Tibial nerve (tissue), 4 donors: ENCODE measurements at places on chromosomes 11 and 22.

GRCh38 chr22:48240935-48241230, 1478.4 kb downstream of the TBC1D22A start:
- DNase-seq, result no peak

DNA sequence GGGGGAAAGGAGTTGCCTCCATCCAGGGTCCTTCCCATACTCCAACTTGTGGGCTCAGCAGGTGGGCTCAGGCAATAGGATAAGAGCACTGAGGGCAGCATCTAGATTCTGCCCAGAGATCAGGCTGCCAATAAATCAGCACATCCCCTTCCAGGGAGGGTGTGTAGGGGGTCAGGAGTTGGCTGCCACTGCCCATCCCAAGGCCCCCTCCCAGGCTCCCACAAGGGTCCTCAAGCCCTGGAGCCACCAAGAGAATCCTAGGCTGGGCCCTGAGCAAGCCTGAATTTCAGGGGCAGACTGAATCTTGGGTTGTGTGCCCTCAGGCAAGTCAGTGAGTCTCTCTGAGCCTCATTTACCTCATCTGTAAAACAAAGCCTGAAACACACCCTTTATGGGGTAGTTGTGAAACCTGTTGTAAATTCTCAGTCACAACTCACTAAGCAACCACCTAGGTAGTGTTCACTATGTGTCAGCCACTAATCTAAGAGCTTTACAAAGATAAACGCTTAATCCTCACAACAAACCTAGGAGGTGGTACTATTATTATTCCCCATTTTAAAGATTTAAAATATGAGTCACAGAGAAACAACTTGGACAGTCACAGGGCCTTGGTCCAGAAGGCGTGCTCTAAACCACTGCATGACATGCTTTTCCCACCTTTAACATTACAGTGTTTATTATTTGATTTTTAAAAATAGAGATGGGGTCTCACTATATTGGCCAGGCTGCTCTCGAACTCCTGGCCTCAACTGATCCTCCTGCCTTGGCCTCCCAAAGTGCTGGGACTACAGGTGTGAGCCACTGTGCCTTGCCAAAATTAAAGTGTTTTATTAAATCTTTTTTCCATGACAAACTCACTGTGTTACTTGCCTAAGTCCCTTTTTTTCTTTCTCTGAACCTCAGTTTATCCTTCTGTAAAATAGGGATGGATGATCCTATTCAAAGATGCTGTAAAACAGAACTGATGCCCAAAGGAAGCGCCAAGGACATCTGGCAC, 36.2 kb downstream of the LMO1 start:
- DNase-seq, result no peak

DNA sequence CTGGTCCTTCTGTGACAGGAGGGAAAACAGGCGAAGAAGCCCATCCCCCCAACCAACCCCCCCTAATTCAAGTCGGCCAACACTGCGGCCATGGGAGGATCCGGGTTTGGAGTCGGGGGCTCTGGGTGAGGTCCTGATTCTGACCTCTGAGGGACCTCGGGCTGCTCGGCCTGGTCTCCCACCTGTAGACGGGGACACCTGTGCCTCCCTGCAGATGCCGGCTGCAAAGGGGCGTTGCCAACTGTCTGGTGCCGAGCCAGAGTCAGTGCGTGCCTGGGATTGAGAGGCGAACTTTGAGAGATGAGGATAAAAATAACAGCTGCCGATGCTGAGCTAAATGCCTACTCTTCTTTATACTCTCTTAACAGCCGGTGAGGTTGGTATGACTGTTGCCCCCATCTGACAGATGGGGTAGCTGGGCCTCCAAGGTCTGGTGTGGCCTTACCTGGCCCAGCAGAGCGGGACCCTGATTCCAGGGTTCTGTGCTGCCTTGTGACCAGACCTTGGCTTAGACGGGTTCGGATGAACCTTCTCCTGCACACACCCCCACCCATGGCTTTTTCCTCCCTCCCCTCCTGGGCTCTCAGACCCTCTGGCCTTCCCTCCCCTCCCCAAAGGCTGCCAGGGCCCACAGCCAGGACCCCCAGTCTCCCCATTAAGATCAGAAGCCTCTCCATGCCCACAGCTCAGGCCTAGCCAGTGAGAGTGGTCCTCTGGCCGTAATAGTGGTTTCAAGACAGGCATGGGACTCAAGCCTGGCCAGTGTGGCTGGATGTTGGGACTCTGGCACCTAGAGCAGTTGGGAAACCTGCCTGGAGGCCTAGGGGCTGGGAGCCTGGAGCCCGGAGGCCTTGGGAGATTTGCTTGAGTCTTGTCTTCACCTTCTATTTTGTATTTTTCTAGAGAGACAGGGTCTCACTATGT, 41.7 kb downstream of the KCNJ4 start:
- DNase-seq, result no peak

- no peak for DNase-seq
Measured at GRCh38 chr22:29215012-29215860, 9.5 kb downstream of the EMID1 start.

DNA sequence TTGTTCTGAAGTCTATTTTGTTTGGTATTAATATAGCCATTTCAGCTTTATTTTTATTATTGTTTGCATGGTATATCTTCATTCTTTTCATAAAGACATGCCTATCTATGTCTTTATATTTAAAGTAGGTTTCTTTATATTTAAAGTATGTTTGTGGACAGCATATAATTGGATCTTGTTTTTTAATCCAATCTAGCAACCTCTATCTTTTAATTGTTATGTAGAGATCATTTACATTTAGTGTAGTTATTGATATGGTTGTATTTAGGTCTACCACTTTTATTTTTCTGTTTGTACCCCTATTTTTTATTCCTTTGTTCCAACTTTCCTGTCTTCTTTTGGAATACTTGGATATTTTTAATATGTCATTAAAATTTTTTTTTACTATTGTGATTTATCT, 13.8 kb downstream of the TPBGL start:
- no peak for DNase-seq

GRCh38 chr11:76771446-76772099, 11.6 kb upstream of the TSKU start:
- no peak for DNase-seq

- no peak for DNase-seq
Measured at GRCh38 chr11:114598461-114598860, 2.9 kb upstream of the NXPE4 start.

DNA sequence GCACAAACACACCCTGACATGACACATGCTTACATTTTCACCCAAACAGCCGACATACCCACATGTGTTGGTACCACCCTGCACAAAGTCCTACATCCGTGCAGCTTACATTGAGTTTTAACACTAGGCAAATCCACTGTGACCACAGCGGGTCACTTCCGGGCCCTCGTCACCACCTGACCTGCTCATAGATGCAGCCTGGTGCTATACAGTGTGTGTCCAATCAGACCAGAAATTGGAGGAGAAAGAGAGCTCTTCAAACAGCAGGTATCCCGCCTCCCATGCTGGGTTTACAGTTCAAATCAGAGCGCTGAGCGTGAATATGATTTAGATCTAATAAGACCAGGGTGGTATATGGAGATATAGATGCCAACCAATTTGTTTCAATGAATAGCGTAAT, 35.4 kb downstream of the PHF21B start:
- no peak for DNase-seq

GRCh38 chr22:28792491-28793383, 7.6 kb downstream of the XBP1 start:
- DNase-seq, result no peak

DNA sequence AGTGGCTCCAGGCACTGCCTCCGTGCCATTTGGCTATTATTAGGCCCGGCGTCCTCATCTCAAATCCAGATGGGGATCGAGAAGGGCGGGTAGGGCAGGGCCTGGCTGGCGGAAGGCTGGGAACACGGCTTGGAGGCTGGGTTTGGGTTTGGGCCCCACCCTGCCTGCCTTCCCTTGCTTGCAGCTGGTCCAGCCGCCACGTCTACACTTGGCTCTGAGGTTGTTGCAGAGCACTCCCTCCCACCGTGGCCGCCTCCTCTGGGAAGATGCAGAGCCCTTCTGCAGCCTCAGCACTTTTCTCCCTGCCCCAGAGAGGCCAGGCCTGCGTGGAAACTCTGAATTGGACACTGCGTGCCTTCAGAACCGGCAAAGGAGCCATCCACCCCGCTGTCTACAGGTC, 5.2 kb upstream of the SMTN start:
- DNase-seq, result peak; percentile 67

DNA sequence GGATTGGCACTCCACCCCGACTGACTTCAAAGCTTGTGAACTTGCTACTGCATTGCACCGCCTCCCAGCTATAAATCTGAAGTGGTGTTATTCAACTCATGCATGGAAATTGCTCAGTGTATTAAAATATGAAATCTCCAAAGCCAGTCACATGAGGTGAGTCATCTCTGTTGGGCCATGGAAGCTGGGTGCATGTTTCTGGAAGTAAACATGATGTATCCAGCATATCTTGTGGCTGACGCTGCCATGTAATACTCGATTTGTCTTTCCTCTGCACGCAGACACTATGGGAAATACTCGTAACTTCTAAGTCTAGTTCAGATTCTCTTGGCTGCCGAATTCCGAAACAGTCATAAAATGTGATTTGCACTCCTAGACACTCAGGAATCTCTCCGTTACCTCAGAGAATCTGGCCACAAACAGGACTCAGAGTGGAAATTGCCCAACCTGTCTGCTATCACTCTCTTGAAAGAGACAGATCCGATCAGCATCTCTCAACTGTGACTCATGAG, 154.9 kb upstream of the MPPED2 start:
- DNase-seq, result no peak

DNA sequence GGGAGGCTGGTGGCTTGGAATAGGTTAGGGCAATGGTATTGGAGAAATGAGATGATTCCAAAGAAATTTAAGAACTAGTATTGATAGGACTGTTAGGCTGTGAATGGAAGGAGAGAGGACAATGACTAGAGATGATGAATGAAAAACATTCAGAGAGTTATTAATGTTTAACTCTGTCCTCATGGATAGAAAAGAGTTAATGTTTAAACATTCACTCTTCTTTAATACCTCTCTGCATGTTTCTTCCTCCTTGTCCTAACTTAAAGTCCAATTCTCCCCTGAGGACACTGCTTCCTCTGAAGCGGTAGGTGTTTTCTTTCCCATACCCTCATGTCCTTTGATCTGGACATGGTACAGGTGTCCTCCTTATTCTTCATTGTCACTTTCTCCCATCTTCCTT, 13.4 kb downstream of the CHEK1 start:
- no peak for DNase-seq

GRCh38 chr11:134612140-134613030, 200.3 kb upstream of the B3GAT1 start:
- DNase-seq, result no peak
